Thymus (tissue), 14 donors: ENCODE measurements at places on chromosomes 3 and 15. TPM values are rescaled to one million over a fixed set of nuclear protein-coding genes. Genes with fewer than 3 reads are reported as not detected.

Gene FBXW12
- total RNA-seq = 0.05 TPM

Gene CCDC54
- not detected for total RNA-seq

Gene RBPMS2
- total RNA-seq = 0.19 TPM

Gene TTBK2
- 5.7 TPM for total RNA-seq

Gene GRK7
- total RNA-seq = not detected

Gene GLDN
- 0.14 TPM for total RNA-seq

Gene ROPN1
- total RNA-seq = 0.09 TPM

Gene CDCP1
- 0.52 TPM for total RNA-seq

DNA sequence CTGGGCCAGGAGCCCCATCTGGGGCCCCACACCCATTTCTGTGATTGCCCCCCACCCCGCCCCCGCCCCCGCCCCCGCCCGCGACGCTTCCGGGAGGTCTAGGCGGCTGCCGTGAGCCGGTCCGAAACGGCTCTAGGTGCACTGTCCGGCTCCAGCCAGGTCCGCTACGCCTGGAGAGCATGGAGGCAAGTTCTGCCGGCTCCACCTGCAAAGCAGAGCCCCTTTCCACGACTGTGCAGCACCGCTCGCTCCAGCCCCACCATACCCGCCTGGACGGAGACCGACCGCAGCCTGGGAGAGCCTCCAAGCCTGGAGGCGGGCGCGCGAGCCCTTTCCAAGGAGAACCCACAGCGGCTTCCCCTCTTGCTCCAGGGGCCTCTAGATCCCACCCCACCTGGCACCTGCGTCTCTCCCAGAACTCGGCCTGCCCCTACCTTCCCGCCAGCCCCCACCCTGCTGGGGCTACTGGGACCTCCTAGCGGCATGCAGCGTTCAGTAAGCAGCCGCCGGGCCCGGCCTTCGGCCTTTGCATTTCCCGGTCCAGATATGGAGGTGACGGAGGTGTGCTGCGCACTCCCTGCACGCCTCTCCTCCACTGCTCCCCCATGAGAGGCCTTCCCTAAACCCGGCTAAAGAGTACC lies 66.2 kb downstream of the KLF13 start:
- peaks cover 2% of the 10 kb centered on the region for H3K27me3 ChIP-seq
- H3K4me1 ChIP-seq = peaks cover 33% of the 10 kb centered on the region
- DNase-seq = no peak
- peak overlapping the region; percentile 55 for H3K4me3 ChIP-seq

DNA sequence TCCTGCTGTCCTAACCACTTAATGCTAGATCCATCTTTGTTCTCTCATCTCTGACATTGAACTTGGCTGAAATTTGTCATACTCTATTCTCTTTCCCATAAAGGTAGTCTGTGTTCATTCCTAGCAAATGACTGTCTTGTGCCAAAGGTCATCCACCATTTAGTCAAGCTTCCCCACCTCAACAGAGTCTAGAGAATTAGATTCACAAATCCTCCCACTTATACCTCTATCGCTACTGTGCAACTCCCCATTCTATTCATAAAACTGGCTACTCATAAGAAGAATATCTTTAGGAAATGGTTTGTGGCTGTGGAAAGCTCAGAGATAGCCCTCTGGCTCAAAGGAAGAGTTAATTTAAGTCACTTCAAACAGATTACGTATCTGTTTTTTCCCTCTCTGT lies 59.7 kb upstream of the MBNL1 start:
- no peak overlapping the region for H3K4me3 ChIP-seq
- H3K36me3 ChIP-seq = no peaks in the 10 kb centered on the region
- no peak for DNase-seq
- H3K27ac ChIP-seq = no peak overlapping the region
- peaks cover 4% of the 10 kb centered on the region for H3K4me1 ChIP-seq

DNA sequence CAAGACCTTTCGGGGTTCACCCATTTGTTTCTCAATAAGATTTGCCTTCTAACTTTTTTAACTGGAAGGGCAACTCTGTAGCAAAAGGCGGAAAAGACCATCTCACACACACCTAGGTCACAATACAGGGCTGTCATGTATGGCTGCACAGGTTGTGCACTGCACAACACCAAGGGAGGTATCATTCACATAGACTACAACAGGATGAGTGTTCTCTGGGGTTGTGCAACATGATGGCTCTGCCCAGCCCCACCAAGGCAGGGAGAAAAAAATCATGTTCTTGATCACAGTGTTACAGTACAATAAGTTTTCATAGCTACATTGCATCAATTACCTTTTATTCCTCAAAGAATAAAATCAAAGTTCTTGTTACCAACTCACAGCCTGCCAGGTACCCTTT lies 52.8 kb downstream of the ANXA2 start:
- no peak overlapping the region for H3K4me3 ChIP-seq
- H3K4me1 ChIP-seq = no peaks in the 10 kb centered on the region
- DNase-seq = no peak
- H3K36me3 ChIP-seq = no peaks in the 10 kb centered on the region
- no peak overlapping the region for H3K27ac ChIP-seq

- no peak for DNase-seq
- H3K27me3 ChIP-seq = no peaks in the 10 kb centered on the region
- no peak overlapping the region for H3K27ac ChIP-seq
- no peak overlapping the region for H3K4me3 ChIP-seq
- no peaks in the 10 kb centered on the region for H3K4me1 ChIP-seq
- H3K36me3 ChIP-seq = no peaks in the 10 kb centered on the region
These were observed 19.0 kb downstream of the THBS1 start for GRCh38 chr15:39599871-39600270.

DNA sequence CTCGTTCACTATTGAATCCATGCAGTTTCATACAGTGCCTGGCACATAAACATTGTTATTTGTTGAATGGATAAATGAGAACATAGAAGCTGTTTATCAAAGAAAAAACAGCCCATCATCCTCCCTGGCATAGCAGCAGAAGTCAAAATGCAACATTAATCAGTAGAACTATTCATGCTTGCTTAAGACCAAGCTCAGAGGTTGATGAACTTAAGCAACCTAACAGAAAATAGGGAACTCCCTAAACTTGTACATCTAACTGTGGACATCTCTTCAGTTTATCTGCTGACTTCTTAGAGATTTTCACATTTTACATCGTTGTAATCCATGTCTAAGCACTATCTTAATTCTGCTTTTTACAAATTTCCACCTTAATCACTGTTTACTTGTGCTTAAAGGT lies 29.2 kb downstream of the SENP8 start:
- no peaks in the 10 kb centered on the region for H3K27me3 ChIP-seq
- no peak overlapping the region for H3K4me3 ChIP-seq
- H3K4me1 ChIP-seq = no peaks in the 10 kb centered on the region

DNA sequence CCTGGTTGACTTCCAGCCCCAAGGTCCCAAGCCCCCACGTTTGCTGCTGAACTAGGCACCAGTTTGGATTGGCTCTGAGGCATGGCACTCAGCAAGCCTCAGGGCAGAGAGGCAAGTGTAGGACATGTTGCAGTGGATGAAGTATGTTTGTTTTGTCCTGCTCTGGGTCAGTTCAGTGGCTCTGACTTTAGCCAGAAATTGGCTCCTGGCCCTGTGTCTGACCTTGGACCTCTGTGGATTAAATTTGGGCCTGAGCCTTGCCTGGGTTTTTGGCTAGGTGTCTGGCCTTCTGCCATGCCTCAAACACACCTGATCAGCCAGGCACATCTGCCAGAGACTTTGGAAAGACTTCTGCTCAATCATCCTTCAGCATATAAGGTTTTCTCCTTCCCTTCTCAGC lies 3.6 kb upstream of the MRAS start:
- peaks cover 44% of the 10 kb centered on the region for H3K27me3 ChIP-seq
- H3K36me3 ChIP-seq = no peaks in the 10 kb centered on the region
- no peak overlapping the region for H3K4me3 ChIP-seq
- no peak overlapping the region for H3K27ac ChIP-seq
- DNase-seq = no peak

- no peaks in the 10 kb centered on the region for H3K4me1 ChIP-seq
- peak overlapping the region; percentile 41 for H3K27ac ChIP-seq
- no peak overlapping the region for H3K4me3 ChIP-seq
- no peaks in the 10 kb centered on the region for H3K27me3 ChIP-seq
- DNase-seq = no peak
These were observed 14.2 kb upstream of the RPP14 start for GRCh38 chr3:58291671-58292338.

DNA sequence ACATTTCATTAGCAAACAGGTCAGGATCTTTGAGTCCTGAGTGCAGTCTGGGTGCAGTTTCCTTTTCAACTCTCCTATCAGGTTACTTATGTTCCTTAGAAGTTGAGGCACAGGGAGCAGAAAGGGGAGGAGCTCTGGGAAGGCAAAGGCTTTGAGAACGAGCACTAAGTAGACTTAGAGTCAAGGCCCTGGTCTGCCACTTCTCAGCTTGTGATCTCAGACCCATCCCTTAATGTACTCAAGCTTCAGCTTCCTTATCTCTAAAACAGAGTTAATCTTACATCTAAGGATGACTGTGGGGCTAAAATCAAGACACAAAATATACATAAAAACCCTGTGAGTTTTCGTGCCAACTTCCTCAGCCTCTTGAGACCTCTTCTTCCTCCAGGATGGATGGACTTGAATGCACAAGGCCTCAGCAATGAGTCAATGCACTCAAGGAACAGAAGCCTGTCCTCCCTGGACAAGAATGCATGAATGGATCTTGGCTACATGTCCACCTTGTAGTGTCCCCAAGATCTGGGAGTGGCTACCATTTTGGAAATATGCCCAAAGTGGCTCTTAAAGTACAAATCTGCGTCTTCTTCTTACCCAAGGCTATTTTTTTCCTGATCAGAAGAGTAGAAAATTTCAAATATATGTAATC lies 105.1 kb downstream of the WDR76 start:
- H3K4me1 ChIP-seq = no peaks in the 10 kb centered on the region
- no peak overlapping the region for H3K4me3 ChIP-seq
- H3K36me3 ChIP-seq = no peaks in the 10 kb centered on the region
- H3K27ac ChIP-seq = no peak overlapping the region

- no peak overlapping the region for H3K27ac ChIP-seq
- H3K4me3 ChIP-seq = no peak overlapping the region
- H3K4me1 ChIP-seq = no peaks in the 10 kb centered on the region
These were observed 106.3 kb downstream of the TFG start for GRCh38 chr3:100815583-100815982.

GRCh38 chr3:184910664-184911063 lies 98.7 kb downstream of the VPS8 start:
- H3K4me3 ChIP-seq = no peak overlapping the region
- no peaks in the 10 kb centered on the region for H3K4me1 ChIP-seq
- peaks cover 8% of the 10 kb centered on the region for H3K36me3 ChIP-seq
- no peak overlapping the region for H3K27ac ChIP-seq
- H3K27me3 ChIP-seq = no peaks in the 10 kb centered on the region
- no peak for DNase-seq

DNA sequence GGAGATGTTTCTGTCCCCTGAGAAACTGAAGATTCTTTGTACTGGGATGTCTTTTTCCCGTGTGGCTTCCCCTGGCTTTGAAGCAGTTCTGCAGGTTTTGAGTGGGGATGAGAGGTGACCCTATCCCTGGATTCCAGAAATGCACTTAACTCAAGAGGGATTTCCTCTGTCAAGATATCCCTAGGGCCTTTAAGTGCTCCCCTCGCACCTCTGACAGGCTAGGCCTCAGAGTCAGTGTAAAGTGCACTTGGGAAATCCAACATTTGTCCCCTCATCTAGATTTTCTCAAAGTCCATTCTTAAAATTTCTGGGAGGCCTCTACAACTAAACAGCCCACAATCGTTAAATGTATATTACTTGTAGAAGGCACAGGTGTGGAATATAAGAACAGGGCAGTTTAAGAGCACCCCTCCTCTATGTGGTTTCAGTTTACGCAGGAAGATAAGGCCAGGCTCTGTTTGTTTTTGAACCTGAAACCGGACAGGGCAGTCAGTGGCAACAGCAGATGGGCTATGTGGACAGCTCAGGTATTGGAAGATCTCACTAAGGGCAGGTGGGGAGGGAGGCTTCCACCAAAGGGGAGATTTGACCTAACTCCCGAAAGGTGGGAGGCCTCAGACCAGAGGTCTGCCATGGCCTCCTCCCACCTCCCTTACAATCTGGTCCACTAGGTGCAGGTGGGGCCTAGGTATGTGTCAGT lies 4.8 kb downstream of the C3orf52 start:
- H3K27me3 ChIP-seq = peaks cover 7% of the 10 kb centered on the region
- H3K36me3 ChIP-seq = peaks cover 5% of the 10 kb centered on the region
- no peak overlapping the region for H3K27ac ChIP-seq
- no peak for DNase-seq
- no peak overlapping the region for H3K4me3 ChIP-seq

- no peaks in the 10 kb centered on the region for H3K27me3 ChIP-seq
- H3K36me3 ChIP-seq = no peaks in the 10 kb centered on the region
- H3K4me3 ChIP-seq = no peak overlapping the region
- no peaks in the 10 kb centered on the region for H3K4me1 ChIP-seq
- H3K27ac ChIP-seq = no peak overlapping the region
These were observed 66.4 kb upstream of the TJP1 start for GRCh38 chr15:29888646-29889045.

GRCh38 chr3:53238051-53238850 lies 17.6 kb downstream of the TKT start:
- H3K4me1 ChIP-seq = peaks cover 7% of the 10 kb centered on the region
- H3K4me3 ChIP-seq = no peak overlapping the region
- H3K36me3 ChIP-seq = peaks cover 93% of the 10 kb centered on the region
- H3K27me3 ChIP-seq = no peaks in the 10 kb centered on the region

DNA sequence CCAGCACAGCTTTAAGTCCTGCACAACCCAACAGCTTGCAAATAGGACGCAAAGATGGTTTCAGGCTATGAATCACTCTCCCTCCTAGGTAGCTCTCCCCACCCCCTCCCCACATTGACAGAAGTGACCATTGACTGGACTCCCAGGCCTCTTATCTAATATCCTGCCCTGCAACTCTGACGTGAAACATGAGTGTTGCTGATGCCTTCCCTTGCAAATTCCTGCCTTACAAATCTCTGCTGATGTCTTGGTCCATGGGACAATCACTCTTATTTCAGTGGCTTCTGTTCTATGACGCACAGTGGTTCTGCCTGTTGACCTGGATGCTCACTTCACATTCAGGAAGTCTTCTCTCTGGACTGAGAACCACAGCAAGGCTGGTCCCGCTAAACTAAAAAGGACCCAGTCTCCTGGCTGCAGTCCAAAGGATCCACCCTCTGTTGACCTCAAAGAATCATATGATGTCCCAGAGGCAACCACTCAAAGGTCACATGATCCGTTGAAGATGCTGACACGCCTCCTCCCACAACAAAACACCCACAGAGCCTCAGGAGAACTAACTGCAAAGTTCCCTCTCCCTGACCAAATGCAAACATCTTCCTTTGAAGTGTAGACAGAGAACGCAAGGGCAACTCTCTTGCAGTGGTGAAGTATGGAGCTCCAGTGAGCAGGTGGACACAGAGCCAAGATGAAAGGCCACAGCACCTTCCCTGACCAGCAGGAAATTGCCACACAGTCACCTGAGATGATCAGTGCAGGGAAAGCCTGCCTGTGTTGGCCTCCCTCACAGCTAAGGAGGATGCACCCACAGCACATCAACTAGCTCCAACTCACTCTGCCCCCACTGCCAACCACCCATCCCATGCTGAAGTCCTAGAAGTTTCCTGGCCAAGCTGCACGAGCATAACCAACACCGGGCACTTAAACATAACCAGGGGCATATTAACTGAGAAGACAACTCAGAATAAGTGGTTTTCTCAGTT lies 112.3 kb downstream of the ADAMTS17 start:
- no peak overlapping the region for H3K27ac ChIP-seq
- H3K4me1 ChIP-seq = no peaks in the 10 kb centered on the region
- H3K36me3 ChIP-seq = no peaks in the 10 kb centered on the region
- DNase-seq = no peak
- no peaks in the 10 kb centered on the region for H3K27me3 ChIP-seq
- H3K4me3 ChIP-seq = no peak overlapping the region

- peaks cover 5% of the 10 kb centered on the region for H3K36me3 ChIP-seq
- no peak for DNase-seq
- no peak overlapping the region for H3K4me3 ChIP-seq
- peaks cover 45% of the 10 kb centered on the region for H3K4me1 ChIP-seq
- H3K27me3 ChIP-seq = no peaks in the 10 kb centered on the region
- peak overlapping the region; percentile 55 for H3K27ac ChIP-seq
These were observed 27.0 kb downstream of the PSTPIP1 start for GRCh38 chr15:77021803-77022381.
